Ascending aorta (tissue), 2 donors: ENCODE measurements at places on chromosomes 11 and 22.

DNA sequence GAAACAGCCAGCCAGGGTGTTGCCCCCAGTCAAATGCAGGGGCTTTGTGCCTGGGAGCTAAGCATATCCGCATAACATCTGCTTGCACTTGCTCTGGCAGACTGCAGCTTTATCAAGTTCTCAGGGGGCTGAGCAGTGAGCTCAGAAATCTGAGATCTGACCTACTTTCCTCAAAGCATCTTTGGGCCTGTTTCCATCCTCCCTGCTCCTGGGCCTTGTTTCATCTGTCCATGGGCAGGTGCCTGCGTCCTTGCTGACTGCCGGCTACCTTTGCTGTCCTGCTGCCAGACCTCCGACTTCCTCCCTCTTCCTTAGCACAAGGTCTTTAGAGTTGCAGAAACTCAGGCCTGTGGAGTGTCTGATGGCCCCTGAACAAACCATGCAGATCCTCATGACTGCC is 131.2 kb upstream of the B3GAT1 start:
- DNase-seq: no peak

DNA sequence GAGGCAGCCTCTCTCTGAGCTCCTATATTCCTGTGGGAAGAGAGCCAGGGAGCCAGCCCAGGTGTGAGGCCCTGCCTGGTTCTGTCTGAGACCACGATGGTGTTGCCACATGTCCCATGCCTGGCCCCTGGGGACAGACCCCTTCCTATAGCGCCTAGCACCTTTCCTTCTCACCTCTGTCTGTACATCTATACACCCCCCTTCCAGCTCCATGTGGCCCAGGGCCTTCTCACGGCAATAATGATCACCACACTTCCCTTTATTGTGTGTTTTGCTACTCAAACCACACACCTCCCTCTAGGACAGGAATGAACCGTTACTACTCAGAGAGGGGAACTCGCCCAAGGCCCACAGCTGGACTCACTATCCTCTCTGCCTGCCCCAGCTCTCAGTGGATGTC is 12.8 kb downstream of the CD82 start:
- no peak for DNase-seq

DNA sequence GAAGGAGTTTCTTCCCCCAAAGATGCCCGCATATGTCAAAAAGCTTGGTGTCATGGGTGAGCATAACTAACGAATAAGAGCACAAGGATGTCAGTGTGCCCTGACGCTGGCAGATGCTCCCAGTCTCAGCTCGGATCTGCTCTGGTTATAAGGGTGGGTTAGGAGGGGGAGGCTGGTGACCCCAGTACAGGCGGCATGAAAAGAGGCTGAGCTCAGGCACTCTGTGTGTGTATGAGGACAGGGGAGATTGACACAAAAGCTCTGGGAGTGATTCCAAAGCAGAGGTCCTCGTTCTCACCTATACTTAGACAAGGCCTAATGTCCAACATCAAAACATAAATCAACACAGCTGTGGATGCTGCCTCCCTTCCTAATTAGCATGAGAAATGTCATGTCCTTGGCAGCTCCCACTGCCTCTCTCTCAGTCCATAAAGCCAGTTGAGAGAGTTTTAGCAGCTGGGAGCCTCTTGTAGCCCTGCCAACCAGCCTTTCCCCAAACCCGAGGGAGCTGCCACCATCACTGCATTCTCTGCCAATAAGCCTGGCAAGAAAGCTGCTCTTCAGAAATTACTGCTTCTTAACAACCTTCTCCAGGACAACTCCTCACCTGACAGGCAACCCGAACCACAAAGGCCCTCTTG is 59.8 kb downstream of the SC5D start:
- no peak for DNase-seq

GRCh38 chr11:106415510-106415909 is 338.0 kb downstream of the AASDHPPT start:
- DNase-seq: no peak

DNA sequence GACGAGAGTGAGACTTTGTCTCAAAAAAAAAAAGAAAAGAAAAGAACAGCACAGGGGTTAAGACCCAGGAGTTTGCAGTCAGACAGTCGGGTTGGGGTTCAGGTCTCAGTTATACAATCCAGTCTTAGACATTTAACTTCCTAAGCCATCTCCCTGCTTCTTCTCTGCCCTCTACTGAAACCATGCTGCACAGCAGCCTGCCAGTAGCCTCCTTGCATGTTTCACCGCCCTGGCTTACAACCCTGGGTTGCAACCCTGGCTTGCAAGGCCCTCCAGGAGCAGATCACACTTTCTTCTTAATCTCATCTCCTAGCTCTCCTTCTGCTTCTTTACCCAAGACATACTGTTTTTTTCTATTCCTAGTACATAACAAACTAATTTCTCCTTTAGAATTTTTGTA is 5.9 kb upstream of the B3GAT3 start:
- no peak for DNase-seq

GRCh38 chr22:48893288-48894063 is 934.2 kb downstream of the BRD1 start:
- DNase-seq: no peak

DNA sequence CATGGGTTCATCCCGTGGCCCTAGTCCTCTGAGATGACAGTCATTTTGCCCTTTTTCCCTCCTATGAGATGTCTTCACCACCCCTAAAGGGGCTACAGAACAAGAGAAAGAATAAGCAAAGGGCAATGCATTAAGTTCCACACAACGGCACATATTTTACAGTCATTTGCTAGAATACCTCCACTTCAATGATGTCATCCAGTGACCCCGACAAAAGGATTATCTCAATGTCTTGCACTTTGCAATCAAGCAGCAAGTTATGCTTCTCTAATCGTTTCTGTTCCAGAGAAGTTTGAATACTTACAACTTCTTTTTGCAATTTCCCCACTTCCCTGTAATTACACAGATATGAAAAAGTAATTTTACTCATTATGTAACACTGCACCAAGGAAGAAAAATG is 49.9 kb downstream of the FAM118A start:
- DNase-seq: no peak

- DNase-seq: no peak
Measured at GRCh38 chr11:88739524-88739923, 326.3 kb downstream of the GRM5 start.

GRCh38 chr11:128832121-128832497 is 35.0 kb downstream of the KCNJ1 start:
- DNase-seq: no peak

DNA sequence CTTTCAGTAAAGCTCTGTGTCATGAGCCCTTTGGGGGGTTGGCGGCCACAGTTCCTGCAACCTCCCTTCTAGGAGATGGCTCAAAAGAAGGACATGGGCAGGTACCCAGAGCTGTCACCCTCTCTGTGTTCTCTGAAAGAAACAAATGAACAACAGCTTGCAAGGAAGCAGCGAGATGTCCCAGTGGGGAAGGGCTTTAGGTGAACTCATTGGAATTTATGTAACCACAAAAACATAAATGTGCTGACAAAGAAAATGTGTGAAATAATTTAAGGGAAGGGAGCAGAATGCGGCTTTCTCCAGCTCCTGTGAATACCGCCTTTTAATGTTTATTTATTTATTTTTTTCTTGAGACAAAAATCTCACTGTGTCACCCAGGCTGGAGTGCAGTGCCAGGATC is 3.3 kb downstream of the PARVG start:
- no peak for DNase-seq

- DNase-seq: no peak
Measured at GRCh38 chr11:104682206-104682605, 216.1 kb downstream of the CASP12 start.

- no peak for DNase-seq
Measured at GRCh38 chr22:44648821-44649565, 53.0 kb upstream of the PRR5 start.

- DNase-seq: no peak
Measured at GRCh38 chr11:90846628-90847027, 623.8 kb upstream of the CHORDC1 start.
